Stimulated activated CD4-positive, alpha-beta T cell treated with anti-CD3 and anti-CD28 coated beads, Interleukin-15, amount 100 ng/mL, for 1 hour (primary cell): ENCODE measurements at places on chromosomes 5 and 9.

GRCh38 chr9:137138722-137139467 is at the start of gene GRIN1:
GRIN1 (plus strand) TSS chr9:137139154; CDS start chr9:137139487, 333 bp downstream.
- peak; percentile 28 for DNase-seq

- no peak for DNase-seq
Observed at GRCh38 chr9:93205045-93205768, 21.3 kb downstream of the WNK2 start.

DNA sequence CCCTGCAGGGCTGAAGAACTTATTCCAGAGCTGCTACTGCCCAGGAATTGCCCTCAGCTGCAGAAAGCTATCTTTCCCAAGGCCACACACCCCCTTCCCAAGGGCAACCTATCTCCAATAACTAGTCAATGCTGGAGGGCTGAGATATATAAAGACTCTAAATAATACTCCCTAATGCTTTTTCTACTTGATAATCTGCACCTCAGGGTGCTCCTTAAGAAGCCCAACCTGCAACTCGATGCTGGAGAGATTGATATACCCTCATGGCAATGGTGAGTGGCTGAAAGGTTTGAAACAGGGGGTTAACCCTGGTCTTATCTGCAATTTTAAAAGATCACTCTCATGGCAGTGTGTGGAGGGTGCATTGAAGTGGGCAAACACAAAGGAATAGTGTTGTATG is 142.7 kb upstream of the APC start:
- DNase-seq: no peak

DNA sequence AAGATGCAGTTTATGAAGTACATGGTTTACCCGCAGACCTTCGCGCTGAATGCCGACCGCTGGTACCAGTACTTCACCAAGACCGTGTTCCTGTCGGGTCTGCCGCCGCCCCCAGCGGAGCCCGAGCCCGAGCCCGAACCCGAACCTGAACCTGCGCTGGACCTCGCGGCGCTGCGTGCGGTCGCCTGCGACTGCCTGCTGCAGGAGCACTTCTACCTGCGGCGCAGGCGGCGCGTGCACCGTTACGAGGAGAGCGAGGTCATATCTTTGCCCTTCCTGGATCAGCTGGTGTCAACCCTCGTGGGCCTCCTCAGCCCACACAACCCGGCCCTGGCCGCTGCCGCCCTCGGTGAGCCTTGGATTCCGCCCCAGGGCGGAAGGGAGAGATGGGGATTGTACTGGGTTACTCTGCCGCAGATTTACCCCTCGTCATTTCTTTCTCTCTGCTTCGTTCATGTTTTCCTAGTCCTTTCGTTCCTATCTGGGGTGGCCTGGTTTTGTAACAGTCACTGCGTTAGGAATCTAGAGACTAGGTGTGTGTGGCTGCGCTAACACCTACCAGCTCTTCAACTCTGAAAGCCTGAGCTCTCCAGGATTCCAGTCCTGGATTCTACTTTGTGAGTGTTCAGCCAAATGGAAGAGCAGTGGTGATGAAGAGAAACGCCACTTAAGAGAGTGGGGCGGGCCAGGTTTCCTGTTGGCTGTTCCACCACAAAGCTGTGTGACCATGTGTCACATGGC is 638 bp downstream of the MRPS30 start:
- DNase-seq: peak; percentile 6

DNA sequence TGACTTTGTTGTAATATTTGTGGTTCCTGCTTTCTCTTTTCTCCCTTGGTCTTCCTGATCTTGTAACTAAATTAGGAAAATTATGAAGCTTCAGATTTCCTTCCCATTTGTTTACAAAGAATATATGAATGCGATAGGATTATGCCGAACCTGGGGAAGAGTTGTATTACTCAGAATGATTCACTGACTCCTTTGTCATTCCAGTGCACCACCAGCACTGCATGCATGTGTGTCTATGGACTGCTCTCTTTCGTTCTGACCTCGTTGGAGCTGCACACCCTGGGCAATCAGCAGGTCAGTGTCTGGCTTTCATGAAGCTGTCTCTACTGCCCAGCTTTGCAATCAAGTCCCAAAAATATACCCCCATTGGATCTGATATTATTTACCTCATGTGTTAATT is 25.5 kb downstream of the NUP188 start:
- DNase-seq: no peak

DNA sequence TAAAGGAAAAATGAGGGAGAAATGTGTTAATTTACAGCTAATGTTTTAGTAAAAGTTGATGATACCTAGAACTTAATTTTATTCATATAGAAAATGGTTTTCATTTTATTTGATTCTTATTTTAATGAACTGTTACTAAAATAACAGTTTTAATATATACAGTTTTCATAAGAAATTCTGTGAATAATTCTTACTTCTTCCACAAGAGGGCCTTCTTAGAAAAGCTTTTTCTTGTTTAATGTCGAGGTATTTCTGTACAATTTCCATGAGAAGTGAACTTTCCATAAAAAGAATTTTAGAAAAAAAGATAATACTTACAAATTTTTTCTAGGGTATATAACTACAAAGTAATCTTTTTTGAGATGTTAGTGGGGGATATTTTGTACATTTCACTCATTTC is 73.9 kb downstream of the KLF9 start:
- DNase-seq: no peak

GRCh38 chr5:86865256-86865785 is 247.6 kb downstream of the COX7C start:
- DNase-seq: no peak

- no peak for DNase-seq
Observed at GRCh38 chr9:86408121-86408520, 53.9 kb upstream of the TUT7 start.

DNA sequence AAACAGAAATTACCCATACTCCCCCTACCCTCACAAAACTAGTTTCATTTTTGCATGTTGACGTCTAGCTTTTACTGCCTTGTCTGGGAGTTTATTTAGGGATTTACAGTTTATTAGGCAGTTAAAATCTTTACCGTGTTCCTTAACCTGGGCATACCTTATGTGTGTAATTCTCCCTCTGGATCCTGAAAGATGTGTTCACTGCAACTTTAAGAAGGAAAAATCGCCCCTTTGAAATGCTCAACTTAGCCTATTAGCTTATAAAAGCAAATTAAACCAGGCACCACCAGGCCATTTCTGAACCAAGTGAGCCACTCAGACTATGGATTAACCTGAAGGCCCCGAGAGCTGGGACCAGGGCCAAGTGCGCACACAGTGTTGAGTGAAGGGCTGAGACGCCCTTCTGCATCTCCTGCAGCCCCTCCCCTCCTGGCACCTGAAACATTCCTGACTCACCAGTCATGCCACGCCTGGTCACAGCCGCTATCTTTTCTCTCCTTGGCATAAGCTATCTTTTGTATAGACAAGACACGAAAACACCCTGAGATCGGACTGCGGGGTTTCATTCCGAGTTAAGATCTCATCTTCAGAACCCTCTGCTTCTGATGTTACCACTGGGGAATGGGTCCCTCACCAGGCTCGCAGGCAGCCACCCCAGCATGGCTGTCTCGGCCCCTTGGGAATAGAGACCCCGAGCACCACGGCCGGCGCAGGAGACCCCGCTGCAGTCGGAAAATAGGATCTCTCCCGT is 111.9 kb downstream of the ROR2 start:
- no peak for DNase-seq

GRCh38 chr9:111630182-111630963 is 761 bp upstream of the DNAJC25 start:
- no peak for DNase-seq

GRCh38 chr5:38825494-38825893 is 20.3 kb upstream of the OSMR start:
- DNase-seq: no peak

DNA sequence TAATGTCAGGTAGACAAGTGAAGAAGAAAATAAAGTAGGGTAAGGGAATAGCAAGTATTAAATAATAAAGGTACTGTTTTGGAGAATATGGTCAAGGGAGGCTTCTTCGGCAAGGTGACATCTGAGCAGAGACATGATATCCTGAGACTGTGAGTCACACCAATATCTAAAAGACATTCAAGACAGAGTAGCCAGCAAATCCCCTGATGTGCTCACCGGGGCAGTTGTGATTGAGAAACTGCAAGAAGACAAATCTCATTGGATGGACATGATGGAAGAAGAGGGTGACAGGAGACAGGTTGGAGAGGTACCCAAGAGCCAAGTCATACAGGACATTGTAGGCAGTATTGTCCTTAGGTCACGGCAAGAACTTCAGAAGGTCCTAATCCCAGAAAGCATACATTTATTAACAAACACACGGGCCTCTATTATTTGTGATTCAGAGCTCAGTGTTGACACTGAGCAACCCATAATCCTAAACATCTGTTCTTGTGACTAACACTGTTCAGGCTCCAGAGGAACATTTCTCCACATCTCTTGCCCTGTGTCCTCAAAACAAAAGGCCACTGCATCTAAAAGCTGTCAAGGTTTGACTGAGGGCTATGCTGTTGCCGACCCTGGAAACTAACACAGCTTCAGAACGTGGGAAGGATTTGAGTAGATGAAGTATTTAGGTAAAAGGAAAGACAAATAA is 258.7 kb upstream of the CLINT1 start:
- no peak for DNase-seq

DNA sequence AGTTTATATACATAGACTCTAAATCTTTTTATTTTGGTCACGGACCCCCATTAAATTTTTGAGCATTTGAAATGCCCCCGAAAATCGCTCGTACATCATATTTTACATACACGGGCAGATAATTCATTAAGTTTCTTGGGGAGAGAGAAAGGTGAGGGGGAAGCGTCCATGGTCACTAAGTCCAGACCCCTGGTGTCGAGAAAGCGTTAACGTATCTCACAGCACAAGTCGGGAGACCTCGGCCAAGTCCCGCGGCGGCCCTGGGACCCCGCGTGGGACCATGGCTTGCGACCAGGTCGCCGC is 794 bp downstream of the PTBP3 start:
- no peak for DNase-seq
